ENCODE measurements at places on chromosomes 13 and 19. TPM values are rescaled to one million over a fixed set of nuclear protein-coding genes. Genes with fewer than 3 reads are reported as not detected.

The SHISA7 gene
- not detected for total RNA-seq

- DNase-seq: no peak
Observed at GRCh38 chr19:38904581-38905539, 5.1 kb downstream of the NFKBIB start.

- peak; percentile 86 for DNase-seq
Observed at GRCh38 chr19:39677961-39678889, 22.5 kb downstream of the LGALS16 start.

DNA sequence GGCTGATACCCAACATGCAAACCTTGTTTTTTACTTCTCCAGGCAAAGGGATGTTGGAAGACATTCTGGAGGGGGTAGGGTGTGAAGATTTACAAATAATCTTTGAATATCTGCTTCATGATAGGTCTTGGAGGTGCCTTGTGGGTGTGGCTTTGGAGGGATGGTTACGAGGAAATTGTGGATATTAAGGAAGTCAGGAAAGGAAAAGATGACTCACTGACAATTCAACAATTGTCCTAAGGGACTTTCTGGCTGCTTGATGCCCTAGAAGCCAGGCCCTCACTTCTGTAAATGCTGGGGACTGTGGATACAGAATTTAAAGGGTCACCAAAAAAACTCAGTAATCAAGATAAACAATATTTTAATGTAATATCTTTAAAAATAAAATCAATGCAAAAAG is 37.4 kb upstream of the ZNF527 start:
- DNase-seq: no peak

DNA sequence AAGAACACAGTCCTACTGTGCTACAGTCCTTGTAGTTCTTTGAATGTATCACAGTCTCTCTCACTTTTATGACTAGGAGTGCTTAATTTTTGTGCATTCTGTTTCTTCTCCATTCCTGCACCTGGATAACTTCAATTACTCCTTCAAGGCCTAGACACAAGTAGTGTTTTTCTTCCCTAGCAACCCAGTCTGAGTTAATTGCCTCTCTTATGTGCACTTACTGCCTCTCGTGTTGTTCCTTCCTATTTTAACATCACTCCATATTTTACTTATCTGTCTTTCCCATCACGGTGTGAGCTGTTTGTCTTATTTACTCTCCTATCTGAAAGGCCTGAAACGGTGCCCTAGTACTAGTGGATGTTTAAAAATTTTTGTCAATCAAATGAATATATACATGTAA is 101.5 kb downstream of the HS6ST3 start:
- DNase-seq: no peak

- DNase-seq: no peak
Observed at GRCh38 chr13:47549219-47549752, 451.8 kb downstream of the SUCLA2 start.

The SERPINE3 gene
- total RNA-seq: not detected

- no peak for DNase-seq
Observed at GRCh38 chr13:103730407-103730806, 664.2 kb upstream of the SLC10A2 start.

- peak; percentile 46 for DNase-seq
Observed at GRCh38 chr19:9934132-9934950, 2.0 kb downstream of the OLFM2 start.

- peak; percentile 26 for DNase-seq
Observed at GRCh38 chr13:113151745-113152690, 6.4 kb upstream of the PROZ start.

DNA sequence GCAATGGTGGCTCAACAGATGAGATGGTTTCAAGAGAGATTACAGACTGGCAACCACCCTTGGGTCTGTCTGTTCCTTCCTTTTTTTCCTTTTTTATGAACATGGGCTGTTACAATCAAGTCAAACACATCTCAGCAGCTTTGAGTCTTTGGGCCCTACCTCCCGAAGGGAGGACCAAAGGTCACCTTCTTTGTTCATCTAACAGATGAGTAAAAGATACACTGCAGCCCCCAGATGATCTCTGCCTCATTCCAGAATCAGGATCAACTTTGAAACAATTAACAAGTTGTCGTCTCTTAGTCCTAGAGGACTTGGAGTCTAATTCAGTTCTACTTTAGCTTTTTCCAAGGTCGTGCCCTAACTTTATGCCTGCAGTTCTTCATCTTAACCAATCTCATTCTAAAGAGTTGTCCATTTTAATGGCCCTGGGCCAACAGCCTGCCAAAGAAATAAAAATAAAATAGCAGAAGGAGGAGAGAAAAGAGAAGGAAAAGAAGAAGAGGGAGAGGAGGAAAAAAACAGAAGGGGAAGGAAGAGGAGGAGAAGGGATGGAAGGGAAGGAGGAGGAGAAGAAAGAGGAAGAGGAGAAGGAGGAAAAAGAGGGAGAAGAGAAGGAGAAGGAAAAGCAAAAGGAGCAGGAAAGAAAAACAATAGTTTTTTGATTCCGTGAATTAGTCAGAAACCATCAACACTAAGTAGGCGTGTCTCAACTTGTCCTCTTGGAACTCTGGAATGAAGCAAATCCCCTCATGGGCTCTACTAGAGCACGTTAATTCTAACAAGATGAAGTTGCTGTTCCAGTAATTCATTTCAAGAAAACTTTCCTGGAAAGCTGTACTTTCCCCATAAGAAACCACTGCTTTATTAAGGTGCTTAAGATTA is 281.2 kb downstream of the FOXO1 start:
- no peak for DNase-seq

DNA sequence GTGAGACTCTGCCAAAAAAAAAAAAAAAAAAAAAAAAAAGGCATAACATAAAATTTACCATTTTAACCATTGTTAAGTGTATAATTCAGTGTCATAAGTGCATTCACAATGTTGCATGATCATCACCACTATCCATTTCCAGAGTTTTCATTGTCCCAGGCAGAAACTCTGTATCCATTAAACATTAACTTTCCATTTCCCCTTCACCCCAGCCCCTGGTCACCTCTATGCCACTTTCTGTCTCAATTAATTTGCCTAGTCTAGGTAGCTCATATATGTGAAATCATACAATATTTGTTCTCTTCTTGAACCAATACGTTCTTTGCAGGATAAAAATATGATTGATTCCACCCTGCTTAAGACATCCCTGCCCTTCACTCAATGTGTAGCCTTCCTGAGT is 31.0 kb upstream of the VWA8 start:
- no peak for DNase-seq

The CLC gene
- total RNA-seq: not detected
